ENCODE measurements at places on chromosomes 7 and 10. TPM values are rescaled to one million over a fixed set of nuclear protein-coding genes. Genes with fewer than 3 reads are reported as not detected.

TRIM56 gene
- total RNA-seq = 13.8 TPM

BMPR1A gene
- total RNA-seq = 71.7 TPM

- DNase-seq = no peak
Measured at GRCh38 chr10:132701846-132702190, 84.1 kb downstream of the NKX6-2 start.

DNA sequence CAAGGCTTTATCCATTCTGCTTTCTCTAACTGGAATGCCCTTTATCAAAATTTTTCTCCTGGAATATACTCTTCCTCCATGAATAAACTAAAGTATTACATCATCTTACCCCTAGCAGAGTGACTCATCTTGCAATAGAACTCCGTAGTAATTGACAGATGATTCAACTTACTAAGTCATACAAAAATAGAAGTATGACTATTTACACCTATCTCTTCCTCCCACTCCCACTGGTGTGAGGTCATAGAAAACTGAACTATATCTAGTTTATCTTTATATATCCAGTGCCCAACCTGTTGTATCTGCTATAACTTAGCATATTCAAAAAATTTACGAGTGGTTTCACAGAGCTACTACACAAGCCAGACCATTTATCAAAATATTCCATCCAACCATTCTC, 26.1 kb downstream of the ABCB1 start:
- DNase-seq = no peak

DUSP5 gene
- total RNA-seq = 10.1 TPM

DNA sequence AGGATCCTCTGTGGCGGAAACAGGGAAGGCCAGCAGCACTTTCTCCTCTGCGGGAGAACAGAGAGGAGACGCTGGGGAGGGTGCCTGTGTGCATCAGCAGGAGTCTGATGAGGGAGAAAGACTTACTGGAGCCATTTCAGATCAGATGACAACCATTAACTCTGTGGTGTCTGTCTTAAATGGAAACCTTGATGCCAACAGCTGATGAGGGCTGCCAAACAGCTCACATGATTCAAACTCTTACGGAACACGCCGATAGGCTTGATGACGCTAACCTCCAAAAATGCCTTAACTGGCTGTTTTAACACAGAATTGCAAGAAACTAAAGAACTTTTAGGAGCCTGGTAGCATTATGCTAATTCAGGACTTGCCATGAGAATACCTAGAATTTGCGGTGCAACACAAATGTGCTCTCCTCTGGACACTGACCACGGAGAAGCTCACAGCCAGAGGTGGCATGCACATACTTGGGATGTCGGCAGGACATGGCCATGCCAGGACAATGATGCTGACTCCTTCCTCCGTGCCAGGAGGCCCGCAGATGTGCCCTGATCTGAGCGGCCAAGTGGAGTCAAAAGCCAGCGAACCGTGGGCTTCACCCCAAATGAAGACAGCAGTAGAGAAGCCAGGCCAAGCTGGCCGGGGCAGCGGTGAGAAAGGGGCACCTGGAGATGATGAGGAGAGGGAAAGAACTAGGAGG, 154.9 kb downstream of the ZMYND11 start:
- peak; percentile 85 for DNase-seq

PTPRZ1 gene
- total RNA-seq = under 0.01 TPM

JCAD gene
- 47.0 TPM for total RNA-seq

DNA sequence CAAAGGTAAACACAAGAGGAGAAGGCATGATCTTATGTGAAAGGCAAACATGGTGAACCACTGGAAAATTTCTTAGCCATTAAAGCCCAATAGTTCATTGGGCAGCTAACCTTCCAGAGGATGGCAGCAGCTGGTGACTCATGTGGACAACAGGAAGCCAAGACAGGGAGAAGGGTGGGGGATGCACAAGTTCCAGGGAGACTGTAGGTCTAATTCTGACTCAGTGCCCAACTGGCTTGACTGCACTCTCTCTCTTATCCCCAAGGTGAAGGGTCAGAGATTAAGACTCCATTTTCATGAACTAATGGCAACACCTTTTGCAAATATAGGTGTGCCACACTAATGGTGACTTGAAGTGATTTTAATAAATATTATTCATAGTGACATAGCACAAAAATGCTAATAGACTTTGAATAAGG, 47.9 kb upstream of the SLC35B4 start:
- no peak for DNase-seq

HOXA3 gene
- 4.0 TPM for total RNA-seq

DNA sequence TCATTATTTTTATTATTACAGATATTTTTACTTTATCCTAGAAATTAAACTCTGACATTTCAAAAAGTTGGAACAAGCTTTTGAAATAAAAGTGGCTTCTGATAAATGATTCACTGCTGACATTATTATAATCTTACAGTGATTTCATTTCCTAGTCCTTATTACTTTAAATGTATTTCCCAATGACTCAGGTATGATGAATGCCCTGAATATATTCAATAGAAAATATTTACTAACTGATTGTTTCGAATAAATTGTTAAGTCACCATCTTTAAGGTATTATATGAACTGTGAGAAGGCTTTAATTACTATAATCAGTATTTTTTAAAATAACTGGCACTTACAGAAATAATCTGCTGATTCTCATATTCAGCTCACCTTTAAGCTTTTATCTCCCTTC, 21.6 kb downstream of the DKK1 start:
- DNase-seq = peak; percentile 72

DNA sequence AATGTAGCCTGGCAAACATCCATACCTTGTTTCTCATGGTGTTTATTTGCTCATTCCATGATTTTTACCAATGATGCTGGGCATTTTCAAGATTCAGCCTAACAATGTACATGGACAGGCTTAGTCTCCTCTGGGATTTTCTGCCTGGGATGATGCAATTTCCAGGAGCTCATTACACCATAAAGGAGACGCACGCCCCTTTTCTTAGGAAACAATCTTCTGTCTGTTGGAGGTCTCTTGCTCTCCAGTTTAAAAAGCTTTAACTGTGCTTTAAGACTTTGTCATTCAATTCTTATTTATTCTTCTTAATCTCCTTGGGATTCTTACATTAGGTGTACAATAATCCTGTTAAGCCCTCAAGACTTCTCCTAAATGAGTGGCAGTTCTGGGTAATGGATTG, 150.3 kb upstream of the NRP1 start:
- DNase-seq = peak; percentile 84

TMEM196 gene
- total RNA-seq = not detected

DNA sequence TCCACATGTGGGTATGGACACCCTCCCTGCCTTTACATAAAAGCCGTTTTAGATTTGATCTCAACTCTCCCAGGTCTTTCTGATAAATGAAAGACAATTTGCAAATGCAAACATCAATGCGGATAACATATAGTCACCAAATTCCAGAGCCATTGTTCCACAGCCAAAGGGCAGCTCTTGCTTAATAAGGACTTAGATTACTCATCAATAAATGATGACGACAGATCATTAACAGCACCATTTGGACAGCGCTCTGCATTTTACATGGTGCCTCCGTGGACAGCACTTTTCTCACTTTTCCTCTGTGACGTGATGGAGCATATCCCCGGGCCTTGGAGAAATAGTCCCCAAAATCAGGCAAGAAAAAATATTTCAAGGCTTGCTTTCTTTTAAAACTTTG, 370.3 kb upstream of the CELF2 start:
- DNase-seq = no peak

LLCFC1 gene
- not detected for total RNA-seq

- peak; percentile 90 for DNase-seq
Measured at GRCh38 chr10:5628451-5629302, 37.7 kb downstream of the ASB13 start.

- DNase-seq = peak; percentile 13
Measured at GRCh38 chr10:91389636-91390512, 20.3 kb upstream of the HECTD2 start.

CDC14C gene
- total RNA-seq = 0.29 TPM
